Head of caudate nucleus (tissue), 42 donors: ENCODE measurements at places on chromosomes 5 and 9.
A peak's percentile ranks its signal among the peaks of the same experiment; 100 is the strongest.

- no peak for DNase-seq
Observed at GRCh38 chr9:130064621-130065020, 10.9 kb downstream of the GPR107 start.

DNA sequence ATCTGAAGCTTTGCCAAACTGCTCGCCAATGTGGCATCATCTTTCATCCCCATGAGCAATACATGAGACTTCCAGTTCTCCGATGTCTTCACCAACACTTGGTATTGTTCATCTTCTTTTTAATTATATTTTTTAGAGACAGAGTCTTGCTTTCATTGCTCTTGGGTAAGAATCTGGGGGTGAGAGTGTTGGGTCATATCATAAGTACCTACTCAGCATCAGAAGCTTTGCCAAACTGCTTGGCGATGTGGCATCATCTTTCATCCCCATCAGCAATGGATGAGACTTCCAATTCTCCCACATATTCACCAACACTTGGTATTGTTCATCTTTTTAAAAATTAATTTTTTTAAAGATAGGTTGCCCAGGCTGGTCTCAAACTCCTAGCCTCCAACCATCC is 30.9 kb upstream of the ZDHHC11B start:
- DNase-seq, result no peak

DNA sequence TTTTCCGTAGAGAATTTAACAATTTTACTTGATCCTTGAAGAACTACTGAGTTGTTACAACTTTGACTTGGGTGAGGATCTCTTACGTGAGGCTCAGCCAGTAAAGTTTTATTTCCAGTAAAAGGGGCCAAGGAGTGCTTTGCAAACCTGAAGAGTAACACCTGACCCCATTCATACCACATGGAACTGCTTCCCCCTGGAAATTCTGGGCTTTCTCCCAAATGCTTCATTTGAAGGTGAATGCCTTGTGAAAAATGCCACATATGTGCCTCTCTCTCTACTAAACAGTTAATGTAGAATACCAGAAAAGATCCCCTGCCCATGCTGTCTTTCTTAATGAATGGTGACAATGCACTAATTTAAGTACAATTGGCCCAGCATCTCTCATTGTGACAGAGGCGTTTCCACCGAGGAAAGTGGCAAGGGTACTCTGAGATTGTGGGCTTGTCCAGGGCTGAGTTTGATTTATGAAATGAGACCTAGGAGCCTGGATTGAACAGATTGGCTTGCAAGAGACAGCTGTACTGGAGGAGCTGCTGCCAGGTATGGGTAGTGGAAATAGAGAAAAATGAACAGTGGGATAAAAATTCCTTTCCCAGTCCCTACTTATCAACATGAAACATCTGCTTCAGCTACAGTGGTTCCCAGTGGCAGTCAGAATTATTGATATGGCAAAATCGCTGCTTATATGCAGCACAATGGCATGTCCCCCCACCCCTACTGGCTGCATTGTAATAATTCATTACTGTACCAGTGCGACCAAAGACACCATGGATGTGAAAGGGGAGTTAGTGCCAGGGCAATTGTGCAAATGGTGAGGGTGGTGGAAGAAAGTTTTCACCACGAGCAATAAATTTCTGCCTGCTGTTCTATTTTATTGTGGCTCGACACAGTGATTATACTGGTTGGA is 843.7 kb upstream of the WWC1 start:
- DNase-seq, result no peak

DNA sequence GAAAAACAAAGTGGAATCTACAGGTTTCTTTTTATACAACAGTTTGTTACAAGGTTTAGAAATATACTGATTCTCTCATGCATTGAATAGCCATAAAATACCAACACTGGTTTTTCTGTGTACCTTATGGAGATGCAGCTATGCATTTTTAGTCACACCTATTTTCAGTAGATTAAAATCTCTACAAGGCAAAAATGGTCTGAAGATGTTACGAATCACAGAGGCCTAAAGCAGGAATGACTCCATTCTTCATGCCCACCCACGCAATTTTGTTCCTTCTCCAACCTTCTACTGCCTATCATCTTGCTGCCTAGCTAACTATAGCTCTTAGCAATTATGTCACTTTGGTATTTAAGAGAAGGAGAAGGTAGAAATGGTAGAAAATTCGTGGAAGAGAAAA is 9.9 kb downstream of the PLK2 start:
- DNase-seq, result peak; percentile 7
